ENCODE measurements at places on chromosomes 3 and 15. TPM values are rescaled to one million over a fixed set of nuclear protein-coding genes. Genes with fewer than 3 reads are reported as not detected.

GRCh38 chr3:36409862-36410261 is 29.6 kb downstream of the STAC start:
- no peaks in the 10 kb centered on the region for H3K4me1 ChIP-seq
- no peak overlapping the region for H3K27ac ChIP-seq
- no peak overlapping the region for H3K4me3 ChIP-seq
- DNase-seq = no peak
- H3K36me3 ChIP-seq = no peaks in the 10 kb centered on the region
- no peaks in the 10 kb centered on the region for H3K27me3 ChIP-seq

DNA sequence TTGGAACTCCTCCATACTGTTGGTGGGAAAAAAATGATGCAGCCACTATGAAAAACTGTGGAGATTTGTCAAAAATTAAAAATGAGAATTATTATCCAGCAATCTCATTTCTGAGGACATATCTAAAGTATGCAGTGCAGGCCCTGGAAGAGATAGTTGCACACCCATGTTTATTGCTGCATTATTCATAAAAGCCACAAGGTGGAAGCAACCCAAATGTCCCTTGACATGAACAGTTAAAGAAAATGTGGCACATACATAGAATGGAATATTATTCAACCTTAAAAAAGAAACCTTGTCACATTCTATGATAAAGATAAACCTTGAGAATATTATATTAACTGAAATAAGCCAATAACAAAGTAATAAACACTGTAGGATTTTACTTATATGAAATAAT is 80.9 kb upstream of the ARHGEF26 start:
- no peak overlapping the region for H3K27ac ChIP-seq
- no peak for DNase-seq
- H3K36me3 ChIP-seq = no peaks in the 10 kb centered on the region
- peaks cover 3% of the 10 kb centered on the region for H3K27me3 ChIP-seq
- H3K4me3 ChIP-seq = no peak overlapping the region
- no peaks in the 10 kb centered on the region for H3K4me1 ChIP-seq

DNA sequence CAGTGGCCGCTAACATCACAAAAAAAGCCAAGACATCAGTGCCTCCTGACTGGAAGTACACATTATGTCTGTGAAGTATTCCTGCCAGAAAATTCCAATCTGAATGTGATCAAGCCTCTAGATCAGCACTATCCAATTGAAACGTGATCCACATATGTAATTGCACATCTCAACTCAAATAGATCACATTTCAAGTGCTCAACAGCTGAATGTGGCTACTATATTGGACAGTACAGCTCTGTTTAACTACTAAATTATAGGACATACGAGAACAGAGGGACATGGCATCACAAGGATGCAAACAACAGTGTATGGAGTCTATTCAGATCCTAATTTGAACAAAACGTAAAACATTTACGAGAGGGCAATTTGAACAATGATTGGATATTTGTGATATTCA is 542 bp upstream of the UBAP1L start:
- peaks cover 30% of the 10 kb centered on the region for H3K36me3 ChIP-seq
- no peak for DNase-seq
- no peak overlapping the region for H3K4me3 ChIP-seq
- no peak overlapping the region for H3K27ac ChIP-seq
- H3K4me1 ChIP-seq = no peaks in the 10 kb centered on the region
- H3K27me3 ChIP-seq = no peaks in the 10 kb centered on the region

- DNase-seq = no peak
- H3K4me3 ChIP-seq = no peak overlapping the region
- H3K27ac ChIP-seq = no peak overlapping the region
- no peaks in the 10 kb centered on the region for H3K27me3 ChIP-seq
- H3K4me1 ChIP-seq = no peaks in the 10 kb centered on the region
Measured at GRCh38 chr15:49059491-49059890, 13.2 kb upstream of the SECISBP2L start.

DNA sequence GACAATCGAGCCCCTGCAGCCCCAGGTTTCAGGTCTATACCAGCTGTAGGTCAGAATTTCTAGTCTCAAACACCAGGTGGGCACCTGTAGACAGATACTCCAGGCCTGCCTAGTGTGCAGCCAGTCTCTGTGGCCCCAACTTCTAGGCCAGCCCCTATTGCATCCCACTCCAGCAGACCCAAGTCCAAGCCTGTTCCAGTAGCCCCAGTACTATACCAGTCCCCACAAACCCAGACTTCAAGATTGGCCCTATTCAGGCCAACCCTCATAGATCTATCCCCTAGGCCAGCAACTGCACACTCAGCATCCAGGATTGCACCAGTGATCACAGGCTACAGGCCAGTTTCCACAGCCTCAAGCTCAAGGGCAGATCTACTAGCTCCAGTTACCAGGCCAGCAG is 344.0 kb downstream of the PYDC2 start:
- H3K27me3 ChIP-seq = no peaks in the 10 kb centered on the region
- no peak overlapping the region for H3K27ac ChIP-seq
- H3K4me1 ChIP-seq = no peaks in the 10 kb centered on the region
- no peak overlapping the region for H3K4me3 ChIP-seq
- H3K36me3 ChIP-seq = no peaks in the 10 kb centered on the region
- no peak for DNase-seq

DNA sequence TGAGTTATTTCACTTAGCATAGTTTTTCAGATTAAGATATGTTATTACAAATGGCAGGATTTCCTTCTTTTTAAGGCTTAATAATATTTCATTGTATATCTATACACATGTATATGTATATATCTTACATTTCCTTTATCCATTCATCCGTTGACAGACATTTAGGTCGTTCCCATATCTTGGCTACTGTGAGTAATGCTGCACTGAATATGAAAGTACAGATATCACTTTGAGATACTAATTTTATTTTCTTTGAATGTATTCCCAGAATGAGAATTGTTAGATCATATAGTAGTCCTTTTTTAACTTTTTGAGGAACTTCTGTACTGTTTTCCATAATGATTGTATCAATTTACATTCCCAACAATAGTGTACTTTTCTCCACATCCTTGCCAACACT is 270.4 kb downstream of the NAALADL2 start:
- H3K4me1 ChIP-seq = no peaks in the 10 kb centered on the region
- no peak for DNase-seq
- H3K4me3 ChIP-seq = no peak overlapping the region
- no peak overlapping the region for H3K27ac ChIP-seq

DNA sequence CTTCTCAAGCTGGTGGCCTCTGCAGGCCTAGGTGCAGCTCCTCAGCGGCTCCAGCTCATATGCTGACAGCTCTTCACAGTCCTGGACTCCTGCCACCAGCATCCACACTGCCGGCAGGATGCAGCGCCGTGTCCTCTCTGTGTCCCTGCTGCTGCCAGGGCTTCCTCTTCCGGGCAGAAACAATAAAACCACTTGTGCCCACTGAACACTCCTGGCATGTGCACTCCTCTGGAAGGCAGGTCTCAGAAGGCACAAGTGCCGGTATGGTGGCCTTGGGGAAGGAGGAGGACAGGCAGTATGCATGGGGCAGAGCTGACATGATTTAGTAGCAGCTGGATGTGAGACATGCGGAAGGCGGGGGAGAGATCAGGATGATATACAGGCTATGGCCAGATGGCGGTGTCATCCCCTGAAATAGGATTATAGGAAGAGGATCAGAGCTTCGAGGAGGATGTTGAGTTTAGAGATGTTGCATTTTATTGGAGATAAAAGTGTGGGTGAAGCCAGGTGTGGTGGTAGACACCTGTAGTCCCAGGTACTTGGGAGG is 7.5 kb upstream of the MAN2A2 start:
- no peak for DNase-seq
- no peaks in the 10 kb centered on the region for H3K36me3 ChIP-seq
- H3K27me3 ChIP-seq = no peaks in the 10 kb centered on the region
- H3K27ac ChIP-seq = no peak overlapping the region
- H3K4me1 ChIP-seq = peaks cover 17% of the 10 kb centered on the region

The GPR149 gene
- not detected for total RNA-seq

The SLC41A3 gene
- 27.1 TPM for total RNA-seq

The TNK2 gene
- total RNA-seq = 47.8 TPM

The HESX1 gene
- 2.7 TPM for total RNA-seq

The LSAMP gene
- 7.2 TPM for total RNA-seq

The CHDH gene
- total RNA-seq = 8.3 TPM

The SLC28A1 gene
- total RNA-seq = not detected
